ENCODE measurements at places on chromosomes 2 and 18.

DNA sequence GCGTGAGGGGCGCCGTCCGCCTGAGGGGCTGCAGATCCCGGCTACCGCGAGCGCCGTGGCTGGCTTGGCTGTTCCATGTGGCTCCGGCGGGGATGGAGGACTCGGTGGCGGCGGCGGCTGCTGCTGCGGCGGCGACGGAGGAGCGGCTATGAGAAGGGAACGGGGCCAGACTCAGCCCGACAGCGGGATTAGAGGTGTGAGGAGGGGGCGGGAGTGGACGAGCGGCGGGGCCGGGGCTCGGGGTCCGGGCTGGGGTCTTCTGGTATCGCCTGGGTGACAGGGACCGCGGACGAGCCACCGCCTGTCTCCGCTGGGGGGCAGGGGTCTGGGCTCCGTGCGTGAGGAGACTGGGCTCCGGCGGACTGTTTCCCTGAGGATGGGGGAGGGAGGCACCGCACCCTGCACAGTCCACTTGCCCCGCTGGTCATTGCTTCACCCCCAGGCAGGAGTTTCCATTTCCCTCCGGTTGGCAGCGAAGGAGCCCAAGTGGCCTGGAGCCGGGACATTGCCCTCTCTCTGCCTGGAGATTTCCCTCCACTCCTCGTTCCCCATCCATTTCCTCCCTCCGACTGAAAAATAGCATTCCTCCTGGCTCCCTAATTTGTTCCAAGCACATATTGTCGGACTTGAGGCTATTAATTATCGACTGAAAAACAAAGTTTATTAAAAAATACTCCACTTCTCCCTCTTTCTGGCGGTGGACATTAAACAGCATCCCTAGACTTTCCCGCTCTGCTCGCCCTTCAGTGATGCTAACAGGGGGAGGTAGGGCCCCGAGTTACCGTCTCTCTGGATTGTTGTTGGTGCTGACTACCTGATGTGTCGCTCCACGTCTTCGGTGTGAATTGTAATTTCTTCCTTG, 577 bp downstream of the EHBP1 start:
- no peak for DNase-seq

- no peak for DNase-seq
Observed at GRCh38 chr2:151906633-151906998, 78.4 kb upstream of the ARL5A start.

DNA sequence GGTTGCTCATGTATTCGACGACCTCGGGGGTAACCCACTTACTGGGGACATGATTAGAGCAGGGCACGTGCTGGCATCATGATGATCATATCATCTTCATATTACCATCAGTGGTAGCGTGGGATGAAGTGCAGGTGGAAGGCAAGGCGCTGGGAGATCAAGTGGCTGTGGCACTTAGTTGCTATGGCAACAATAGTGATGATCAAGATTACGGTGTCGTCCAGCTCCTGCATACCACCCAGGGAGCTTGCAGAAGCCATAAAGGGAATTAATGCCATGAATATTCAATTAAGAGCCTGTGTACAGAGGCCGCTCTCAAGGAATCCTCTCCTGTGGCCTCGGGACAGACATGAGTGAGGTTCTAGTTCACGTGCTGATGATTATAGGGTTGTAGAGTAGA, 237.2 kb upstream of the COPS8 start:
- no peak for DNase-seq

DNA sequence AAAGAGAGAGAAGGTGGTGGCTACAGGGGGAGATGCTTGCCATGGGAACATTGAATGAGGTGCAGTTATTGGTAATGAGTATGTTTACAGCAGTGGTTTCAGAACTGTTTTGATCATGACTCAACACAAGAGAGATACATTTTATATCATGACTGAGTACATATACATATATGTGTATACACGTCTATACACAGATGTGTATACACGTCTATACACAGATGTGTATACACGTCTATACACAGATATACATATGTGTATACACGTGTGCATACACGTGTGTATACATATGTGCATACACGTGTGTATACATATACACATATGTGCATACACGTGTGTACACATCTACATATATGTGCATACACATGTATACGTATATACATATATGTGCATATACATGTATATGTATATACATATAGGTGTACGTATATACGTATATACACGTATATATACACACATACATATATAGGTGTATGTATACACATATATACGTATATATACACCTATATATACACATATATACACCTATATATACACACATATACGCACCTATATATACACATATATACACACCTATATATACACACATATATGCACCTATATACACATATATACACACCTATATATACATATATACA, 518.5 kb downstream of the TSN start:
- DNase-seq: no peak

DNA sequence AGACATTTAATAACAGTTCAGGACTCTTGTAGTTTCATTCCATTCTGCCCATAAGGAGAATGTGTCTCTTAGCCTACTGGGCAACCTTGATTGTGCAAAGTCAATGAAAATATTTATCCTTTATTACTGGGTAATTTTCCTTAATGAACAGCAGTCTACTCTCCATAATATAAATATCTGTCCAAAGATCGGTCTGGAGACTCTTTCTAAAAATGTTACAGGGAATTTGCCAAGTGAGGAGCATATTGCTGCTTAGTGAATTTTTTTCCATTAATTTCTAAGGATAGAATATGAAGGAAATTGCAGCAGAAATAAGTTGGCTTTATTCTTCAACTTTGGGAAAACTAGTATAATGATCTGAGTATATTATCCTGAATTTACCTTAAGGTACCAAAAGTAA, 817.1 kb upstream of the FSHR start:
- no peak for DNase-seq

DNA sequence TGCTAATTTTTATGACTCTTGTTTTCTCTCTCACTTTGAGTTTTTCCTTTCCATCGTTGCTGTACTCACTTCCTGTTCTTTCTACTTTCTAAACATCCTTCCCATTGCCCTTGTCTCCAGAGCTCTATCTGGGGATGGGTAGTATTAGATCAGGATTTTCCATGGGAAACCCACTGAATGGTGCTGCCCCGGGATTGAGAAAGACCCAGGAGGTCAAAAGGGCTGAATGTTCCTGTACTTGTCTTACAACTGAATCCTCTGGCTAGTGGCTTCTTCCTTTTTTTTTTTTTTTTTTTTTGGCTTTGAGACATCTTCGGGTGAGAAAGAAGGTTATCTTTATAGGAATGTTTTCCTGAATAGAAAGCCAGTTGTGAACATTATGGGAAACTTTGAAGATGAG, 364.8 kb upstream of the SLC14A2 start:
- no peak for DNase-seq

GRCh38 chr2:8575834-8576423, 105.9 kb upstream of the ID2 start:
- DNase-seq: no peak

- DNase-seq: no peak
Observed at GRCh38 chr18:80223581-80224148, 23.6 kb downstream of the PARD6G start.

GRCh38 chr18:12155996-12156395, 62.4 kb downstream of the ANKRD62 start:
- no peak for DNase-seq

GRCh38 chr2:109287838-109288237, 158.8 kb downstream of the SH3RF3 start:
- no peak for DNase-seq

DNA sequence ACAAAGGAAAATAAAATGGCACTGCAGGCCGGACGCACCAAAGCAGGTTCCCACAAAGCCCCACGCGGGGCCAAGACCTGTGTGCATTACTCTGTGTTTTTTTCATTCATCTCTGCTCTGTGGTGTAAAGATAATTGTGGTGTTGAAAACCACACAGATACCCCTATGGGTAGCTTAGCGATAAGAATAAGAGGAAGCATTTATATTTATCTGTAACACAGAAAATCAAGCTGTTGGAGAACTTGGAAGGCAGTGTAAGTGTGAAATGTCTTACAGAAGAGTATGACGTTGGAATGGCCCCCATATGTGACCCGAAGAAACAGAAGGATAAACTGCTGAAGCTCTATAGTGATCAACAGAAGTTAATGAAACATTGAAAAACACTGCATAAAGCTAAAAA, 20.3 kb upstream of the MARCO start:
- no peak for DNase-seq

GRCh38 chr18:48216639-48217257, 192.4 kb downstream of the ZBTB7C start:
- DNase-seq: no peak

DNA sequence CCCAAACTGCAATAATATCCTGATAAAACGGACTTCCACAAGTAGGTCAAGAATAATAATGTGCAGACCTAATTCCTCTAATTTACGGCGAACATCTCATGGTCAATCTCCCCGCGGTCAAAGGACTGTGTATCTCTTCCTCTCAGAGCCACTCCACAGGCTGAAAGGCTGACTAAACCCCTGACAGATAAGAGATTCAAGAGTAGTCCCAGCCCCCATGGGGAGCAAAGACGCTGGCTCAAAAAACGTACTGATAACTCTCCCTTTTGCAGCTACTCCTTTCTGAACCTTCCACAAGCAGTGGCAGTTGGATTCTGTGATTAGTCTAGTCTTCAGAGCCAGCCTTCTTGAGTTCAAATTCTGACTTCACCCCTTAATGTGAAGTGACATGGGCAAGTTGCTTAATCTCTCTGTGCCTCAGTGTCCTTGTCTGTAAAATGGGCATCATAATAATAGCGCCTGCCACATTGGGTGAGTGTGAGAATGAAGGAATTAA, 19.7 kb upstream of the IL18R1 start:
- no peak for DNase-seq

DNA sequence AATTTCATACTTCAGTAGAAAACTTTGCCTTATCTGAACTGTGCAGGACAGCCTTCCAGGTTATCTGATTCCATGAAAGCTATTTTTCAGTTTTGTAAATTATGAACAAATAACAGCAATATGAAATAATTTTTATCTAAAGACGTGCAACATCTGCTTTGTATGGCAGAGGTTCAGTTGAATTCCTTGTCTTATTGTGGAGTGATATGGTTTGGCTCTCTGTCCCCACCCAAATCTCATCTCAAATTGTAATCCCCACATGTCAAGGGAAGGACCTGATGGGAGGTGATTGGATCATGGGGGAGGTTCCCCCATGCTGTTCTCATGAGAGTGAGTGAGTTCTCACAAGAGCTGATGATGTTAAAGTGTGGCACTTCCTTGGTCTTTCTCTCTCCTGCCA, 18.1 kb upstream of the RPIA start:
- DNase-seq: no peak

GRCh38 chr18:66077066-66077465, 326.3 kb downstream of the CDH7 start:
- no peak for DNase-seq

- DNase-seq: peak; percentile 19
Observed at GRCh38 chr2:38037757-38038621, 38.0 kb downstream of the CYP1B1 start.

GRCh38 chr2:135607561-135607960, 76.3 kb downstream of the R3HDM1 start:
- no peak for DNase-seq

DNA sequence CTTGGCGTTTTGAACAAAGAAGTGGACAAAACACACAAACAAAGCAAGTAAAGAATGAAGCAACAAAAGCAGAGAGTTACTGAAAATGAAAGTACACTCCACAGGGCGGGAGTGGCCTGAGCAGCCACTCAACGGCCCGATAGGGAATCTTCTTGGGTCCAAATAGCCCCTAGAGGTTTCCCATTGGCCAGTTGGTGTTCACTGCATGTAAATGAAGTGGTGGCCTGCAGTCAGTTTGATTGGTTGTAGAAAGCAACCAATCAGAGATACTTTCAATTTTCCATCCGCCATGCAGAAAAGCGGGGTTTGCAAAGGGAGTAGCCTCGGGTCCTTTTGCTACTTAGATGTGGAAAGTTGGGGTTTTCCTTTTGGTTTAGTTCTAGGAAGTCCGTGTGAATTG, 31.6 kb downstream of the CYBRD1 start:
- no peak for DNase-seq

Data from activated B cell treated with CpG ODN at 0.5 μM for 24 hours (primary cell).